ENCODE measurements at places on chromosomes 3 and 15.

DNA sequence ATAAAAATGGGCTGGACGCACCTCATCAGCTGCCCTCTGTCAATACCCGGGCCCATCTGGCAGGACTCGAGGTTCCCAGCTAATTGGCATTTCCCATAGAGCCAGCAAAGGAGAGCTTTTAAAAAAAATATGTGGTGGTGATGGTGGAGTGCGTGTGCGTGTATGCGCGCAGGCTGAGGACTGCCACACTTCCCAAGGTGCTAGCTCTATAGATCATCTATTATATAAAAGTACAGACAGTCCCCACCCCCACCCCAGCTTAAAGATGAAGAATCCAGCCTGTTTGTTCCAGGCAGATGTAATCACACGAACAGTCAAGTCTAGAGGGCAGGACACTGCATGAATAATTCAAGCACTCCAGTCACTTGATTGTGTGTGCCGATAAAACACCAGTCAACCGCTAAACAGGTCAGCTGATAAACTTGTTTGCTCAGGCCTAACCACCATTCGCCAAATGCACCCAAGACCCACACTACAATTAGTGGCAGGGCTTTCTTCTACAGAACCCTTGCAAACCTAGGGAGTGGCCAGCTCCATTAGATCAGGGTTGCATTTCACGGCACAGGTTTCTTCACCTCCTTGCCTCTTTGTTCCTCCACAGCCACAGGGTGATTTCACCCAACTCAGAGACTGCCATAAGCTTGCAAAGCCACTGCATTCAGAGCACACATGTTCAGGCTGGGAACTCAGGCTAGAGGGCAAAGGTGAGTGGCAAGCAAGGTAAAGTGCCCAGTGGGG lies 5.8 kb downstream of the TLE3 start:
- no peak for DNase-seq

- no peak for DNase-seq
These were observed 19.1 kb upstream of the CLASP2 start for GRCh38 chr3:33737146-33737545.

GRCh38 chr3:12423918-12424630 lies 60.2 kb upstream of the TSEN2 start:
- DNase-seq, result no peak

- no peak for DNase-seq
These were observed 1375.4 kb downstream of the NSUN3 start for GRCh38 chr3:95438274-95438673.

DNA sequence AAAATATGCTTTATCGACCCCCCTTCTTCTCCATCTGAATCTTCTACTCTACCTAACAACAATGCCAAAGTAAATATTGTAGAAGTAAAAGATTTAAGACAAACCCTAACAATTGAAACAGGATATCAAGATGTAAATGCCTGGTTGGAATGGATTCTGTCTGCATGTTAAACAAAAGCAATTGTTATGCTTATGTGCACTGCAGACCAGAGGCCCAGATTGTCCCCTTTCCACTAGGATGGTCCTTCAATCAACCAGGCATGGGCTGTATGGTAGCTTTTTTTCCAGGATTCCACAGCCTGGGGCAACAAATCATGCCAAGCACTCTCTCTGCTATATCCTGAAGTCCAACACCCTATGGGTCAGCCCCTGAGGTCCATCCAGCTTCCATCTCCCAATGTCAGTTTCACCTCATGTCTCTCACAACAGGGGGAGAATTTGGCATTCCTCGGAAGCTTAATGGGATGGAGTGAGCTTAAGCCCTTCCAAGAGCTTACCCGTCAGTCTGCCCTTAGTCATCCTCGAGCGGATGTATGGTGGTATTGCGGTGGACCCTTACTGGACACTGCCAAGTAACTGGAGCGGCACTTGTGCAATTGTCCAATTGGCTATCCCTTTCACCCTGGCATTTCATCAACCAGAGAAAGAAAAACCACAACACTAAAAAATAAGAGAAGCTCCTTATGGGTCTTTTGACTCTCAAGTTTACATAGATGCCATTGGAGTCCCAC lies 36.2 kb downstream of the ZNF589 start:
- DNase-seq, result no peak

DNA sequence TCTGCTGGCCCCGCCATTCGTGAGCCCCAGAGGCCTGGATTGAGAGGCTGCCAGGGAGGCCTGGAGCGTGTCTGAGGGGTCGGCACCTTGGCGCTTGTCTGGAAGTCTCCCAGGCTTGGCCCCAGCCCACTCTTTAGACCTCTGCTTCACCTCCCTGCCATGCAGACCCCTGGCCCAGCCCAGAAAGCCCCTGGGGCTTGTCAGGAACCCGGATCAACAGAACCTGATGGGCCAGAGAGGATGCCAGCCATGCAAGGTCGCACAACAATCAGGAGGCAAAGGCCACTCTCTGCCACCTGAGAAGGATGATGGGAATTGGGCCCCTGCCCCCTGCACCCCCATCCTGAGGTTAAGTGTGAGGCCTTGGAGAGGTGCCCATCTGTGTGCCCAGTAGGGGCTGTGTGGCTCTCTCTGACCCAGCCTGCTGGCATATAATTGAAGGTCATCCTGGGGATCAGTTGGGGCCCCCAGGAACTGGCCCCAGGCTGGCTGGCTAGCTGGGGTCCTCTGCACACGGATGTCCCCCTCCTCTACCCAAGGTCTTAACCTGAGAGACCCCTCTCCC lies 103.3 kb upstream of the SLC6A6 start:
- DNase-seq, result no peak

DNA sequence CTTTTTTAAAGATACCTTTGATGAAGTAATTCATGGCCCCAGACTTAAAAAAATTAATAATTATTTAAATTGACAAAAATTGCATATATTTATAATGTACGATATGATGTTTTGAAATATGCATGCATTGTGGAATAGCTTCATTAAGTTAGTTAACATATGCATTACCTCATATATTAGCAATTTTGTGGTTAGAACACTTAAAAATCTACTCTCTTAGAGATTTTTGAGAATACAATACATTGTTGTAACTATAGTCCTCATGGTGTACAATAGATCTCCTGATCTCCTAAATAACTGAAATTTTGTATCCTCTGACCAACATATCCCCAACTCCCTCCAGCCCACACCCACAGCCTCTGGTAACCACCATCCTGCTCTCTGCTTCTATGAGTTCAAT lies 104.1 kb downstream of the PEX5L start:
- no peak for DNase-seq

- no peak for DNase-seq
These were observed 54.7 kb downstream of the QTRT2 start for GRCh38 chr3:114111060-114111770.

- DNase-seq, result no peak
These were observed 197.5 kb upstream of the LRRC3B start for GRCh38 chr3:26425076-26425475.

- no peak for DNase-seq
These were observed 635.6 kb upstream of the TBL1XR1 start for GRCh38 chr3:177832880-177833279.

- no peak for DNase-seq
These were observed 23.0 kb downstream of the NMNAT3 start for GRCh38 chr3:139654637-139655365.

DNA sequence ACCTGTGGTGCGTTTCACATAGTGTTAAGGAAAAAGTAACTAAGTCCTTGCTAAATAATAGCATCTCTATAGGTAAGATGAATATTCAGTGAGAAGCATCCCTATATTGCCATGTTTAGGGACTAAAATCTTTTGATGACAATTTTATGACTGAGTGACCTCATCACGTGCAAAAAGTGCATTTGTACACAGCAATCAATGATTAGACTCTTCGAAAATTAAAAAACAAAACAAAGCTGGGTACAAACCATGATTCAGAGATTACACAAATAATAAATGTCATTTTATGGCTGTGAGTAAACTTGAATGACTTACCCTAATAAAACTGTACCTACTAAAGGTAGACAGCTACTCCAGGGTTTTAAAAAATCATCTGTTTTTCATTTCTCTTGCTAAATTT lies 505.3 kb downstream of the FOXP1 start:
- DNase-seq, result no peak

GRCh38 chr3:135147657-135148056 lies 352.6 kb downstream of the EPHB1 start:
- no peak for DNase-seq

DNA sequence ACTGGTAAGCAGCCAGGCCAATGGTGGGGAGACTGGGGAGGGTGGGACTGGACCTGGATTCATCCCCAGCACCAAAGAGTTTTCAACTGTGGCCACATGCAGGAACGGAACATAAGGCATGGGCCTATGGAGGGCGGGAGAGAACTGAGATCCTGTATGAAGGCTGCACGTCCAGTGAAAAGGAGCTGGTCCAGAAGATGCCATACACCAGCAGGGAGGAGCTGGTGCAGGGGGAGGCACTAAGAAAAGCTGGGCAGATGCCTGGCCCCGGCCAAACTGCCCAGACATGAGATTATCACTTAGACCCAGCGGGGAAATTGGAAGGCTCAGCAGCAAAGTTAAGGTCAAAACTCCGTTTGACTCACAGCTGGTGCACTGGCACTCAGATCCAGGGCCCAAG lies 58.1 kb upstream of the MCF2L2 start:
- DNase-seq, result no peak

DNA sequence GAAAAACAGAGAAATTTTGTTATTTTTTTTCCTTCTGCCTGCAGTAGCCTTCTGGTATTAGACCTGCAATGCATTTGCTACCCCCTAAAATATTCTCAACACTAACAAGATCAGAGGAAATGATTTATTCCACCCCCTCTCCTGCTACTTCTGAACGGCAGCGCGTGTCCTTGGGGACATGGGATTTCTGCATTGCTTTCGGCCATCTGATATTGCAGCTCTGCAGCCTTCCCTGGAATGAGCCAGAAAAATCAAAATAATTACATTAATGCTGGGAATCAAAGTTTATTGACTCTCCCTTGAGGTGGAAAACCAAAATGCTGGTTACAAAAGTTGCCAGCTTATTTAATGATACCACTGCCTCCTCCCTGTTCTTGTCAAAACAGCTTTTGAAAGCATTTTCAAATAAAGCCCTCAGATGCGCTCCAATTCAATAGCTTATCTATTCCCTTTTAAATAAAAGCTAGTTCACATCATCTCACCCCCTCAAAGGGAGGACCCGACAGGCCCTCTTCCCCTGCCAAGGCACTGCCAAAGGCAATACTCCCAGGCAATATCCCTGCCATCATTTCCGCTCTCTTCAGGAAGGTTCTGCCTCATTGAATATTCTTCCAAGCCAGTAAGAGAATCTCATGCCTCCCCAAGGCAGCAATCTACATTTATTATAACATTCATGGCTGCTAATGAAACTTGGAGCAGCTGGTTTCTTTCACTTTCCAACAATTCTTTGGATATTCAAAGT lies 96.6 kb downstream of the FHIT start:
- no peak for DNase-seq

DNA sequence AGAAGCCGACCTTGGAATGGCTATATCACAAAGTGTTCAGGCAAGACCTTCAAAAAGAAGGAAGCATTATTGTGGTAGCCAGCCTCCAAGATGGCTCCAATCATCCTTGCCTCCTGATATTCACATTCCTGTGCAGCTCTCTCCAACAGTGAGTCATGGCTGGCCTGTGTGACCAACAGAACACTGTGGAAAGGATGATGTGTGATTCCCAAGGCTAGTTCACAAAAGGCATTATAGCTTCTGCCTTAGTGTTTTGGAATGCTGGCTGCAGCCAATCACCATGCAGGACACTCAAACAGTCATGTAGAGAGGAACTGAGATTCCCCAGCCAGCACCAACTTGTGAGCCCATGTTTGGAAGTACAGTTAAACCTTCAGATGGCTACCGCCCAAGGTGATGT lies 102.6 kb downstream of the EFL1 start:
- DNase-seq, result no peak

DNA sequence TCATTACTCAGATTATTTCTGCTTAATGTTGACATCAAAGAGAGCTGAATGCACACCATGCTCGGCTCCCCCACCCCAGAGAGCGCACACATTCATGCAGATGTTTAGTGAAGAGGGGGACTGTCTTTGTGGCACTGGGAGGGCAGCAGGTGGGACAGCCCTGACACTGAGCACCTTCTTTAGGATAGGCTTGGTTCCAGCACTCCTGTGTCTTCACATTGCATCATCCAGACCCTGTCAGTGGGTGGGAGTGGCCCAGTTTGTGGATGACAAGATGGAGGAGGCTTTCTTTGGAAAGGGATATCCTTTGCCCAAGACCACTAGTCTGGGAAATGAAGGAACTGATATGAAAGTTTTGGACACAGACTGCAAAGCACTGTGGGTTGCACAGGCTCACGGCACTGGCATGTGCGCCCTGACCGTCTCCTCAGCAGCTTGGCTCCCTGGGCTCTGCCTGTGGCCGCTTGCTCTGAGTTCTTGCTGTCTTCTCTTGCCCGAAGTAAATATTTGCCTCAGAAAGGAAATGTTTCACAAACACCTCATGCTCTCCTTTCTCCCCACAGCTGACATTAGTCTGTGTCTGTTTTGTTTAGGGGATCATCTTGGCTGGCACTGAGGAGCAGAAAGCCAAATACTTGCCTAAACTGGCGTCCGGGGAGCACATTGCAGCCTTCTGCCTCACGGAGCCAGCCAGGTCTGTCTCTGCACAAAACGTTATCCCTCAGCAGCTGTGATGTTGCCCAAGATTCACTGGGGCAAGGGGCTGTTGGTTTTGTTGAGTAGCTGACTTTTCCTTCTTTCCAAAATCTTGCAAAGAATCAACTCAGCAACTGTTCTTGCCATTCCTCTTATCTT lies 16.6 kb downstream of the ACAD9 start:
- DNase-seq, result no peak

GRCh38 chr3:49489247-49489646 lies 19.2 kb downstream of the DAG1 start:
- DNase-seq, result no peak

Measured in activated CD4-positive, alpha-beta T cell treated with anti-CD3 and anti-CD28 coated beads for 4 hours (primary cell).